GM12891 (cell line): ENCODE measurements at places on chromosomes 3 and 15.

GRCh38 chr3:98875535-98875934, 26.0 kb downstream of the DCBLD2 start:
- DNase-seq = no peak

DNA sequence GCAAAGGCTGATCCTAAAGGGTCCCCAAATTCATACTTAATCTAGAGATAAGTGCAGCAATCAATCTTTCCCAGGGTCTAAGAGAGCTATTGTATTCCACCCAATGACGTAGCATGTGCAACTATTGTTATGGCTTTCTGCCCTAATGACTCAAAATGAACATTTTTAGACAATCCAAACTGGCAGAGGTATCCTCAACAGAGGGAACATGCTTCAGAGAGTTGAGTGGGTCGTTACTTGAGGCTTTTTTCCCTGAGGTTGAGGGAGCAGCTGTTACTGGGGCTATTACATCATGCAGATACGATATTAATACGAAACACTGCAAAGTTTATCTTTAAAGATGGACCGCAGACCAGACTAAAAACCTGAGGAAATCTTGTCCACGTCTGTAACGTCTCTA, 278.3 kb upstream of the WNT5A start:
- DNase-seq = no peak

DNA sequence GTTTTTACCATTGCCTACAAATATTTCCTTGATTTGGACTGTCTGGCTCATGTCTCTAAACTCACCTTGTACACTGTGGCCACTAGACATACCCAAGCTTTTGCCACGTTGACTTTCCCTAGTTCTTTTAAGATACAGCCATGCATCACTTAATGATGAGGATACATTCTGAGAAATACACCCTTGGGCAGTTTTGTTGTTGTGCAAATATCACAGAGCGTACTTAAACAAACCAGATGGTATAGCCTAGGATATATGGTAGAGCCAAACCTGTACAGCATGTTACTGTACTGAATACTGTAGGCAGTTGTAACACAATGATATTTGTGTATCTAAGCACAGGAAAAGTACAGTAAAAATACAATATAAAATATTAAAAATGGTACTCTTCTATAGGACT, 5.5 kb downstream of the ARHGEF26 start:
- DNase-seq = no peak

- DNase-seq = no peak
Measured at GRCh38 chr3:25396686-25397085, 31.4 kb upstream of the RARB start.

GRCh38 chr3:20421-20820, 176.1 kb upstream of the CHL1 start:
- DNase-seq = no peak

DNA sequence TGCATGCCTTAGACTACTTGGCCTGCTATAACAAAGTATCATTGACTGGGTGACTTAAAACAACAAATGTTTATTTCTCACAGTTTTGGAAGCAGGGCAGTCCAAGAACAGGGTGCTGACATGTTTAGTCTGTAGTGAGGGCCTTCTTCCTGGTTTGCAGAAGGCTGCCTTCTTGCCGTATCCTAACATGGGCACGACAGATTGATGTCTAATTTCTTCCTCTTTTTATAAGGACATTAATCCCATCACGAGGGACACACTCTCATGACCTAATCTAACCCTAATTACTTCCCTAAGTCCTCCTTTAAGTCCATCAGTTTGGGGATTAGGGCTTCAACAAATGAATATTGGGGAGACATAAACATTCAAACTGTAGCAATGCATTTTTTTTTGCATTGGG, 10.9 kb upstream of the GOLGA8B start:
- no peak for DNase-seq

DNA sequence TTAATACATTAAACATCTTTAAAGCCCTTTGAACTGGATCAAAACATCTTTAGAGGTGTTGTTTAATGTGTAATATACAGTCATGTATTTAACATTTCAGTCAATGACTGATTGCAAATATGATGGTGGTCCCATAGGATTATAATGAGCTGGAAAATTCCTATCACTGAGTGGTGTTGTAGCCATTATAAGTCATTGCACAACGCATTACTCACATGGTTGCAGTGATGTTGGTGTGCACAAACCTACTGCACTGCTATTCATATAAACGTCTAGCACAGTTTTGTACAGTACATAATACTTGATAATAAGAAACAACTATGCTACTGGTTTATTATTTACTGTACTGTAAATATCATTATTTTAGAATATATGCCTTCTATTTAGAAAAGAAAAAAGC, 75.6 kb downstream of the DTWD1 start:
- no peak for DNase-seq

DNA sequence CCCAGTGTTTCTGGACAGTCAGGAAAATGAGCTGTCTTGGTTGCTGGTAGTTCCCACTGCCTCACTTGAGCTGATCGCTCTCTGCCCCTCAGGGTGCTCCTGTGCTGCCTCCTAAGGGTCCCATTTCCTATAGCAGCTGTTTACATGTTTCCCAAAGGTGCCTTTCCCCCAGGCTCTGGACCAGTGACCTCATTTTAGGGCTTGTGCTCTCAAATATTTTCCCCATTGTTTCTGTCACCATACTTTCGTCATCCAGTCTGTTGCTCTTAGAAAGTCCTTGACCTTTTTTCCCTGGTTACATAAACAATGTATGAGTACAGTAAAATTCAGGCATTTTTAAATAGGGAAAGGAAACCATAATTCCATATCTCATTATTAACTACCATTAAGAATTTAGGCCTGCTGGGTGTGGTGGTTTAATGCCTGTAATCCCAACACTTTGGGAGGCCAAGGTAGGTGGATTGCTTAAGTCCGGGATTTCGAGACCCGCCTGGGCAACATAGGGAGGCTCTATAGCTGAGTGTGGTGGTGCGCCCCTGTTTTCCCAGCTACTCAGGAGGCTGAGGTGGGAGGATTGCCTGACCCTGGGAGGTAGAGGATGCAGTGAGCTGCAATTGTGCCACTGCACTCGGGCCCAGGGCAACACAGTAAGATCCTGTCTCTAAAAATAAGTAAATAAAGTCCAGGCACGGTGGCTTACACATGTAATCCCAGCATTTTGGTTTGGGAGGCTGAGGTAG, 11.7 kb downstream of the RAD54L2 start:
- no peak for DNase-seq

DNA sequence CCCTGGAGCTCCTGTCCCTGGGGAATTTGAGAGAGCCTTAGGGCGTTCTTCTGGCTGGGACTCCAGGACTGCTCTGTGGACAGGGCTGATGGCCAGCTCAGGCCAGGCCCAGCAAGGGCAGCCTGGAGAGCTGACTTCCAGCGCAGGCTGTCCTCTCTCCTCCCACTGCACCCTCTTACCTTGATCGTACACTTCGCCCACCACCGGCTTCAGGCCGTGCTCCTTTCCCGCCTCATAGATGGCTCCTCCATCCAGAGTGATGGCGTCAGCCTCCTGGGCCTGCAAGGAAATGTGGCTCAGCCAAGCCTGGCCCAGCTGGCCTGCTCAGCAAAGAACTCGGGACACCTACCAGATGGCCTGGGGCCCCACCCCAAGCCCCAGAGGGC, 3.1 kb downstream of the MELTF start:
- no peak for DNase-seq

DNA sequence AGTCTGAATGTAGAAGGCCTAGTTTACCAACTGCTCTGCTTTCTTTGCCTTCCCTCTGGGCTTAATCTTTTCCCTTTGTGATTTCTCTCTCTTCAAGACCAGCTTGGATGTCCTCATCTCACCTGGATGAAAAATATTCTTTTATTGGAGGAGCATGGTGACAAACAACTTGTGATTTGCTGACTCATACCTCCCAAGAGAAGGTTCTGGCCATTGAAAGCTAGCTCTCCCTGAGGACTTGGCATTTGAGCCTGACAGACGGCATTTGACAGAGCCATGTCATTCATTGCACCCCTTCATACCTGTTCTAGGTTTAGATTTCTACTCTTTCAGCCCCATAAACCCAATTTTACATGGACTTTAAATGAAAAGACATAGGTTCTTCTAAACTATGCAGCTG, 33.3 kb downstream of the ATG7 start:
- no peak for DNase-seq

- DNase-seq = peak; percentile 31
Measured at GRCh38 chr3:71978150-71978721, 193.3 kb upstream of the PROK2 start.

DNA sequence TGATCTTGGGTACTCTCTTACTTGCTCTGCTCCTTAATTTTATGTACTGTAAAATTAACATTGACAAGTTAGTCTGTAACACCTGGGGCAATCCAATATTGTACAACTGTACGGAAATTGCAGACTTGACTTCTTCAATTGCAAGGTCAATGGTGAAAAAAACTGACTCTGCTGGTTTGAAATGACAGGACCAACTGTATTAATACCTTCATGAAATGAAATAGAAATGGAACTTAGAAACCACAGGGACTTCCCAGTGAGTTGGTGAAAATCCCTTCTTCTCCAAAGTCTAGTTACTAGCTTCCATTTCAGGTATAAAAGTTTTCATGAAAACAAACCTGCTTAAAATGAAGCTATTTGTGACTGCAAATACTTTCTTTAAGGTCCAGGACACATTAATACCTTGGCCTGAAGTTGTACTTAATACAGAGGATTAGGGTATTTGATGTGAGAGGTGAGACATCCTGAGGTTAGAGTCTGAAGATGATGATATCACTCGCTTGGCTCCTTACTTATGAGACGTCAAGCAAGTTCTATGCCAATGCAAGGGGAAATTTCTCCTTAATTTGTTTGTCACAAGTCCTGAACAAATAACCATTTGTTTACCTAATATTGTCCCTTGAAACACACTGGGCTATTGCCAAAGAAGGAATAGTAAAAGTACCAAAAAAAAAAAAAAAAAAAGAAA, 226.2 kb upstream of the TP63 start:
- DNase-seq = no peak

GRCh38 chr3:70250492-70250891, 61.9 kb downstream of the MDFIC2 start:
- DNase-seq = no peak
